GM23338 (cell line): ENCODE measurements at places on chromosomes 4 and X. TPM values are rescaled to one million over a fixed set of nuclear protein-coding genes. Genes with fewer than 3 reads are reported as not detected.

DNA sequence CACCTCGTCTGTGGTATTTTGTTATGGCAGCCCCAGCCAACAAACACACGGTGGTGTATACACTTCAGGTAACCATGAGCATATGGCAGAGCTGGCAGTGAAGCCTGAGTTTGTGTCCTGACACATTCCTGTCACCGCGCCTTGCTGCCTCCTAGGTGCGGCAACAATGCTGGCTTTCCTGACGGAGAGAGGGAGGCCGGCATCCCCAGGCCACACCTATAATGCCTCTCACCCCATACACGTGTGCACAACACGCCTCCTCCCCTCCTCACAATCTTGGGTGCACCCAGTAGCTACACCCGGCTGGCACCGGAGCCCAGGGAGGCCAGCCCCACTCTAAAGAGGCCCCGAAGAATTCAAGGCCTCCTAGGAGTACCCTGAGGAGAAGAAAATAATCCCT lies 158.5 kb downstream of the NSUN7 start:
- DNase-seq, result peak; percentile 65

- no peak for DNase-seq
These were observed 6.8 kb downstream of the PLXNB3 start for GRCh38 chrX:153770601-153771414.

DNA sequence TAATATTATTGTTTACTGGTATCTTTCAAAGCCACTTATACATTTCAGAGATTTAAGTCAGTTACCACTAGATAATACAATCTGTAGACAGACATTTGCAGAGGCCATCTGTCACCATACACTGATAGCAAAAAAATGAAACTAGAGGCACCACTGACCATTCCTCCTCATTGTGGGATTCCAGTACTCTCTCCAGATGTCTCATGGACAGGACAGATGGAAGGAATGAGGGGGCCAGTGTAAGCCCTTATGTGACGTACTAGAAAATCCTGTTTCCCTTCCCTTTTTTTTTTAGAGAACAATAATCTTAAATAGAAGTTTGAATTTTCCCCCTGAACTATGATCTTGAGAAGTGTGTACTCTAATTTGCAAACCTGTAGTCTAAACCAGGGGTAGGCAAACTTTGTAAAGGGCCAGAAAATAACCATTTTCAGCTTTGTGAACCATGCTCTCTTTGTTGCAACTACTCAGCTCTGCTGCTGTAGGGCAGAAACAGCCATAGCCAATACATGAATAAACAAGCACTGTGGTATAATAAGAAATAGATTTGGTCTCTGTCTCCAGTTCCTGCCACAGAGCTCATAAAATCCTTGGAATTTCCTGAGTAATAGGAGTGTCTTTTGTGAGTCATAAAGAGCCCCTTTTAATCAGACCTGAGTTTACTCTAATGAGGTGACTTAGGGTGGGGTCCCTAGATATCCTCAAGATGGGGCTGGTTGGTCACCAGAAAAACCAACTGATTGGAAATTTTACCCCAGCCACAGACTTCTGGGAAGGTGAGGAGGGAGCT lies 90.4 kb downstream of the MOSPD2 start:
- no peak for DNase-seq

GRCh38 chrX:96835660-96836289 lies 47.9 kb upstream of the RPA4 start:
- DNase-seq, result no peak

DNA sequence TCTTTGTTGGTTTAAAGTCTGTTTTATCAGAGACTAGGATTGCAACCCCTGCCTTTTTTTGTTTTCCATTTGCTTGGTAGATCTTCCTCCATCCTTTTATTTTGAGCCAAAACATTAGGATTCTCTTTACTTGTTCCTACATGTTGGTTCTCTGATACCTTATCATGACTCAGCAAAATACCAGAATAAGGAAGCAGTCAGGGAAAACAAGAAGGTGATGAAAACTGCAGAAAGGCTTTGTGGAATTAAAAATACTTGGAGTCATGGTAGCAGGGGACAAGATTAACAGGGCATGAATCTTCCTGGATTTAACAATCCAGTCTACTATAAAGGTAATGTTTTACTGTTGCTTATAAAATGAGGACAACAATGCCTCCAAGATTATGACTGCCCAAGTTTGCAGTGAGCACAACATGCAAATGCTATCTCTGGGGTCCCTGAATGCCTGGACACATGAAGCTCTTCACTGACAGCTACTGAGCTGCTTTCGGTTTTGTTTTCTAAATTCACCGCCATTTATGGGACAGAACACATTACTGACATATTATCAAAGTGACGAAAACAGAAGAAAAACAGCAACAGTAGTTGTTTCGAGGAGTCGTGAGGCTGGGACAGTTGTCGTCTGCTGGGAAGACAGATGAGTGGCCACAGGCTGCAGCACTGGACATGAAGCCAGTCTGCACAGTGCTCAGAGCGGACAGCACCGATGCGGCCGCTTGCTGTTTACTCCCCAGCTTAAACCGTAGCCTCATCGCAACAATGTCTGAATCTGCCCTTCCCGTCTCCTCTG lies 174.5 kb upstream of the DKK2 start:
- no peak for DNase-seq

- DNase-seq, result no peak
These were observed 115.0 kb upstream of the INPP4B start for GRCh38 chr4:142960867-142961644.

DNA sequence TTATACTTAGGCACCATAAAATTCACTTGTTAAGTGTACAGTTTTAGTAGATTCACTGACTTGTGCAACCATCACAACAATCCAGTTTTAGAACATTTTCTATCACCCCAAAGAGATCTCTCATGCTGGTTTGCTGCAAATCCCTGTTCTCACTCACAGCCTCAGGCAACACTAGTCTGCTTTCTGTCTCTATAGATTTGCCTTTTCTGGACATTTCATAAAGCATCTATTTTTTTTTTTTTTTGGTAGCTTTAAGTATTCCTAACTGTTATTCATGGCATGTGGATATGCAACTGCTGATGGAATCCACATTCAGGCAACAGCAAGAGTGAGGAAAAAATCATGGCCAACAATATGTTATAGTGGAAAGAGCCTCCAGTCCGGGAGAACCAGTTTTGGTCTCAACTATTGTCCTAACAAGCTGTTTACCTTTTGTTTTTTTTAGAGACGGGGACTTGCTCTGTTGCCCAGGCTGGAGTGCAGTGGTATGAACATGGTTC lies 27.0 kb upstream of the TMEM150C start:
- no peak for DNase-seq

- peak; percentile 70 for DNase-seq
These were observed 1.3 kb upstream of the FHIP1A start for GRCh38 chr4:151407466-151408379.

DNA sequence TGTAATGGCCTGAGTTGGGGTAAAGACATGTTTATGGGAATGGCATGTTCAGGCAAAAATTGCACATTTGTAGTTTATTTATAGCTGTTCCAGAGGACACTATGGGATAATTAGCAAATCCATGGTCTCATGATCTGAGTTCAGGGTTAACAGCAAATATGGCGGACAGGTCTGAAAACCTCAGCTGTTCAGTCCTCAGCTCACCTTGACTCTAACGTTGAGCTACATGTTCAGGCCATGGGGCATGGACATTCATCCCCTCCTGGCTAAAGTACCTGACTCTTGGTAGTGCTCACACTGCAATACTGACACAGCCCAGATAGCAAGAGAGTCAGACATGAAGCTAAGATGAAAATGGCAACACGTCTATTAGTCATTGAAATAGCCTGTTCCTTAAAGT lies 161.6 kb upstream of the GPC4 start:
- DNase-seq, result no peak

- DNase-seq, result no peak
These were observed 766.1 kb downstream of the KCTD8 start for GRCh38 chr4:43682551-43682950.

GRCh38 chr4:165118256-165118909 lies 5.7 kb upstream of the TMEM192 start:
- no peak for DNase-seq

- DNase-seq, result no peak
These were observed 3.4 kb upstream of the SEC24D start for GRCh38 chr4:118839221-118839927.

DNA sequence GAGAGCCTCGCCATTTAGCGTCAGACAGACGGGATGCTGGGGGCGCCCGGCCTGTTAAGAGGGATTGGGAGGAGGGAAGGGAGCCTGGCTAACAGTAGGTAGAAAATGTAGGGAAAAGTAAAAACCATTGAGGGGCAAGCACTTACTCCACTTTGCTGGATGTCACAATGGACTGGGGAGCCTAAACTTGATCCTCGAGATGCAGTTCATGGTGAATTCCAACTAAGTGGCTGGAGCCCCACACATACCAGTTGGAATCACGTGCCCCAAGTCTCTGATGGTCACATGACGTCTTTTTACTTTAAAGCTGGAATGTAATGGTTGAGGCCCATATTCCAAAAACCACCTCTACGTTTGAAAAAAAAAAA lies 1.5 kb downstream of the PLS3 start:
- peak; percentile 47 for DNase-seq

DNA sequence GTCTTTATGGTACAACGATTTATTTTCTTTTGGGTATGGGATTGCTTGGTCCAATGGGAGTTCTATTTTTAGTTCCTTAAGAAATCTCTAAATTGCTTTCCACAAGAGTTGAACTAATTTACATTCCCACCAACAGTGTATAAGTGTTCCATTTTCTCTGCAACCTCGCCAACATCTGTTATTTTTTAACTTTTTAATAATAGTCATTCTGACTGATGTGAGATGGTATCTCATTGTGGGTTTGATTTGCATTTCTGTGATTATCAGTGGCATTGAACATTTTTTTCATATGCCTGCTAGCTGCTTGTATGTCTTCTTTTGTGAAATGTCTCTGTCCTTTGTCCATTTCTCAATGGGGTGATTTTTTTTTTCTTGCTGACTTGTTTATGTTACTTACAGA lies 42.8 kb downstream of the UCHL1 start:
- DNase-seq, result no peak

The OPRPN gene
- not detected in 2 replicates for polyA plus RNA-seq

The SLC9A7 gene
- polyA plus RNA-seq, result 2.5 TPM in 2 replicates

The CCDC149 gene
- polyA plus RNA-seq, result 2.2 and 2.6 TPM in 2 replicates

The TMPRSS11A gene
- 0.16 TPM in 1 of 2 replicates, not detected in the other for polyA plus RNA-seq

The PCDH7 gene
- polyA plus RNA-seq, result 2.4 and 2.7 TPM in 2 replicates

The GUCY1A1 gene
- not detected in 2 replicates for polyA plus RNA-seq

The RHOXF2B gene
- polyA plus RNA-seq, result not detected in 2 replicates

The TGIF2LX gene
- not detected in 2 replicates for polyA plus RNA-seq

The POU4F2 gene
- not detected in 2 replicates for polyA plus RNA-seq

The TMPRSS11F gene
- not detected in 2 replicates for polyA plus RNA-seq

The FAM47E gene
- 2.3 and 4.4 TPM in 2 replicates for polyA plus RNA-seq

The FGB gene
- not detected in 2 replicates for polyA plus RNA-seq

The ADH4 gene
- polyA plus RNA-seq, result 0.47 TPM in 1 of 2 replicates, not detected in the other

The KLKB1 gene
- polyA plus RNA-seq, result 6.2 and 8.6 TPM in 2 replicates

The SERPINA7 gene
- polyA plus RNA-seq, result not detected in 2 replicates

The CT45A2 gene
- polyA plus RNA-seq, result not detected in 2 replicates

The TRIM60 gene
- not detected in 2 replicates for polyA plus RNA-seq
